ENCODE measurements at places on chromosomes 2 and 18.

- no peak for DNase-seq
These were observed 561.9 kb upstream of the ID2 start for GRCh38 chr2:8119782-8120505.

- no peak for DNase-seq
These were observed 105.3 kb downstream of the UBE2E3 start for GRCh38 chr2:181085734-181086133.

GRCh38 chr2:170224692-170225294 lies 46.8 kb downstream of the MYO3B start:
- no peak for DNase-seq

DNA sequence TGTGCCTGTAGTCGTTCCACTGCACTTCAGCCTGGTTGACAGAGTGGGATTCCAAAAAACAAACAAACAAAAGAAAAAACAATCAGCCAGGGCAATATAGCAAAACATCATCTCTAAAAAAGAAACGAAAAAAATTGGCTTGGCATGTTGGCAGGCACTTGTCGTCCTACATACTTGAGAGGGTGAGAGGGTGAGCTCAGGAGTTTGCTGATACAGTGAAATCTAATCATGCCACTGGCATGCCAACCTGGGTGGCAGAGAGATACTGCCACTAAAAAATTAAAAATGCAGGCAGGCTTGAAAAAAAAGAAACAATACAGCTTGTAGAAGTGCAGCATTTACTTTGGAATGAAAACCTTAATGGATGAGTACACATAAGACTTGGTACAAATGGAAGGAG lies 282.9 kb upstream of the RGPD4 start:
- no peak for DNase-seq

- no peak for DNase-seq
These were observed 17.7 kb upstream of the SERPINB7 start for GRCh38 chr18:63757541-63757940.

Data from H9 (cell line).